ENCODE measurements at places on chromosomes 5 and 9.

DNA sequence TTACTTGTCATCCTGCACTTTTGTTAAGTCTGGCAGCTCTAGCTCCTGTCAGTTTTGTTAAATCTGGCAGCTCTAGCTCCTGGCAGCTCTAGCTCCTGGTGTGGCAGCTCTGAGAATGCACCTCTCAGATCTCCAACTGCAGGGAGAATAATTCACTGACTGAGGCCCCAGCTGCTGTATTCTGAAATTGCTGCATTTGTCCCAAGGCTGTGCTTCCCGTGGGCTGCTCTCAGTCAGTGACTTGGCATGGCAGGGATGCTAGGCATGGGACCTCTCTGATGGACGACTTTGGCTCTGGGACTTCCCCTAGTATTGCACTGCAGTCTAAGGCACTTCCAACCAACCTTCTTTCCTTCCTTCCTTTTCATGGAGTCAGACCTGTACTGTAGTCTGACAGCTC, 475.7 kb downstream of the CCDC171 start:
- no peak for DNase-seq

GRCh38 chr5:54772684-54773083, 212.7 kb downstream of the ESM1 start:
- no peak for DNase-seq

GRCh38 chr5:72018143-72018803, 89.0 kb upstream of the MAP1B start:
- peak; percentile 59 for DNase-seq

DNA sequence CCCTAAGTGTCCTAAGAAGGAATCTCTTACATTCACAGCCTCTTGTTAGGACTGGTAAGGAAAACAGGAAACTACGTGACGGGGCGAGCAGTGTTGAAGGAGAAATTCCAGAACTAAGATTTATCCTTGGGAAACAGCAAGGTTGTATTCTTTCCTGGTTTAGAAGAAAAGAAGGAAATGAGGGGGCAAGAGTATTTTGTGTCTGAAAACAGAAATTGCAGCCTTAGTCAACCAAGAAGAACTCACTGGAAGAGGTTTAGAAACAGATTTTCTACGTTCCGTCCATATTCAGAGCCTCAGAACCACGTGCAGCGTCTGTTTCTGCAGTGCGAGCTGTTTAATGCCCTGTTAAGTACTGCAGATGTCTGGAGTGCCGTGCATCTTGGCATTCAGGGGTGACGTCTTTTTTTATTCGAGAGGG, 75.2 kb downstream of the GOLPH3 start:
- DNase-seq = no peak

DNA sequence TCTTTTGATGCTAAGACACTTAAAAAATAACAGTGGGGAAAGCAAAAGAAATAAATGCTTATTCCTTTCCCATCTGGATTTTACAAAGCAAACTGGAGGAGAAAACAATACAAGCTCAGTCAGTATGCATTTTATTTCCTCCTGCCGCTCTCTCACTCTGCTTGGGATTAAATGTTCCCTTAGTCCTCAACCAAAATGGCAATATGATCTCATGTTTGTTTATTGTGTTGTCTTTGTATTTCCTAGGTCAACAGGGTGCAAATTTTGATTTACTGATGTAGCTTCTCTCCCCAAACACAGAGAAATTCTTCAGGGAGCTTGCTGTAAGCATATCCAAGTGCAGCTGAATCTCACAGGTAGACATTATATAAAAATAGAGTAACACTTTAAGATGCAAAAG, 92.1 kb upstream of the ERBIN start:
- DNase-seq = no peak

- no peak for DNase-seq
These were observed 59.2 kb downstream of the NSUN2 start for GRCh38 chr5:6573651-6574101.

GRCh38 chr5:55675119-55675518, 37.0 kb downstream of the SLC38A9 start:
- DNase-seq = no peak

DNA sequence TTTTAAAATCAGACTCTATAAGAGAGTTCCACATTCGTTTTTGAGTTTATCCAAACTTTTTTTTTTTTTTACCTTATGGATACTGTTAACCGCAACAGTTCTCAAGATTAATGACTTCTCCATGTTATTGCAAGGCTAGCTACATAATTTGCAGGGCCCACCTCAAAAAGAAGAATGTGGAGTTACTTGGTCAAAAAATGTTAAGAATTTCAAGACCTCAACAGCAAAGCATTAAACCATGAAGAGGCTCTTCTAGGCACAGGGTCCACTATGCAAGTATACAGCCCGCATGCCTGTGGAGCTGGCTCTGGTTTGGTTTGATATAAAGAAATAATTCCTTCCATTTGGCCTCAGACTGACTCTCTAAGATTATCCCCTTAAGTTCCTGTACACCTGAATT, 133.3 kb upstream of the TLX3 start:
- DNase-seq = no peak

DNA sequence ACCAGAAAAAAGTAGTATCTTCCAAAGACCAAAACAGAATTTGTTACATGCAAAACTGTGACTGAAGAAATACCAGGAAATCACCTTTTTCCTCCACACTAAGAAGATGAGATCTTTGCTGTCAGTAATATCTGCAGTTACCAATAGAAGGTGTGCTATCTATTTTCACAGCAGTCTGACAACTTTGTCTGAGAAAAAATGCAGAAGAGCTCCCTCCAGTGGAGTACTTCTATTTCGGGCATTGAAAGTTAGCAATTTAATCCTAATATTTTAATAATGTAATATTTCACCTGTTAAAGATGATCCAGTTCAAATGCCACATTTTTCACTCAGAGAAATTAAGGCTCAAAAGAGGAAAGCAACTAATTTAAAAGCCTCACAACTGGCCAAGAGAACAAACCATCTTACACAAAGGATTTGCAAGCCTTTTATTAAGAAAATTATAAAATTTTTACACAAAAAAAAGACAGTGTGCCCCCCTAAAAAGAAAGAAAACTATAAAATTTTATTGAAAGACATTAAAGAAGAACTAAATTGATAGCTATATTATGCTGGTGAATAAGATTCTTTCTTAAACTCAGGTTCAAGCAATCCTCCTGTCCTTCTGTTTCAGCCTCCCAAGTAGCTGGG, 50.6 kb downstream of the DEPDC1B start:
- DNase-seq = peak; percentile 40

- DNase-seq = no peak
These were observed 60.7 kb downstream of the APTX start for GRCh38 chr9:32940740-32941139.

- peak; percentile 93 for DNase-seq
These were observed 13.9 kb upstream of the RARS1 start for GRCh38 chr5:168472329-168472728.

- DNase-seq = no peak
These were observed 23.5 kb upstream of the ELAVL2 start for GRCh38 chr9:23849379-23850035.

DNA sequence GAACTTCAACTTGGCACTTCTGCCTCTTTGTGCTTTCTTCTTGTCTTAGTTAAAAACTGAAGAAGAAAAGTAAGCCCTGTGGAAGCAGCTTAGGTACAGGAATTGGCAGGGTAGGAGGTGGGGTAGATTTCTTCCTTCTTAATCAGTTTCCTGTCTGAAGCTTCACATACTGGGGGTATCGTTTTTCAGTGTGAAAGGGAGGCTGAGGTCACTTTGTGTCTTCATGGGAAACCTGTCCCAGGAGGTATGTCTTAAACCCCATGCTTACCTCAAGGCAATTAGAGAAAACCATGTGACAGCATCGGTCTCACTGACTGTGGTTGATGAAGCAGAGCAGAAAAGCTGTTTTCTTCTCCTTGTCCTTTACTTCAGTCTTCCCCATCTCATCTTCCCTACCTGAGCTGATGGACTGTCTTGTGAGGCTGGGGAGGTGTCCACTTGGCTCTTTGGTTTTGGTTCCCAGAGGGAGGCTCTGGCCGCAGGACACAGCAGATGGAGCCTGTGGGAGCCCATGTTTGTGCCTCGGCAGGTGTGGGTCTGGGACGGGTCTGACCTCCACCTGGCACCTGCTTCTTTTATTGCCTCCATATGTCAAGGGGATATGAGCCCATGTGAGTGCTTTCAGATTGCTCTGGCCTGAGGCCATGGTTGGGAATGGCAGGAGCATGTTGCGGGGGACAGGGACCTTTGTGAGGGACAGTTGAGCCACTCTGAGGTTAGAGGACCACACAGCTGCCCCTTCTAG, 47.0 kb downstream of the SH3GL2 start:
- DNase-seq = no peak

- DNase-seq = no peak
These were observed 3.9 kb upstream of the PLPP1 start for GRCh38 chr5:55538661-55539060.

GRCh38 chr5:171908638-171909037, 97.8 kb downstream of the FBXW11 start:
- no peak for DNase-seq

GRCh38 chr5:114581136-114581535, 219.3 kb downstream of the KCNN2 start:
- no peak for DNase-seq

- DNase-seq = no peak
These were observed 19.3 kb upstream of the MAPK9 start for GRCh38 chr5:180311216-180311615.

DNA sequence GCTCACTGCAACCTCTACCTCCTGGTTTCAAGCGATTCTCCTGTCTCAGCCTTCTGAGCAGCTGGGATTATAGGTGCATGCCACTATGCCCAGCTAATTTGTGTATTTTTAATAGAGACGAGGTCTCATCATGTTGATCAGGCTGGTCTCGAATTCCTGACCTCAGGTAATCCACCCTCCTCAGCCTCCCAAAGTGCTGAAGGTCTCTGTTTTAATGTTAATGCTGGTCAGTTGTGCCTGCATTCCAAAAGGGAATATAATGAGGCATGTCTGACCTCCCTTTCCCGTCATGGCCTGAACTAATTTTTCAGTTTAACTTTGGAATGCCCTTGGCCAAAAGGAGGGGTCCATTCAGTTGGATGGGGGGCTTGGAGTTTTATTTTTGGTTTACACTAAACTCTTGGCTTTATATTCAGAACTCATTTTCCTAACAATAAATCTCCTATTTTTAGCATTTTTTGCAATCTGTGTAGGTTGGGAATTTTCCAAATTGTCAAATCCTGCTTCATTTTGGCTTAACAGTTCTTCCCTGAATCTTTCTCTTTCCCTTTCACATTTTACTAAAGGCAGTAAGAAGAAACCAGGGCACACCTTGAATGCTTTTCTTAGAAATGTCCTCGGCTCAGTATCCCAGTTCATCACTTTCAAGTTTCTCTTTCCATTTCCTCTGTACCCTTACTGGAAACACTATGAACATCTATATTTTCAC, 1175.5 kb downstream of the MAT2B start:
- DNase-seq = no peak

- DNase-seq = peak; percentile 98
These were observed 138.8 kb upstream of the COL5A1 start for GRCh38 chr9:134502809-134503211.

DNA sequence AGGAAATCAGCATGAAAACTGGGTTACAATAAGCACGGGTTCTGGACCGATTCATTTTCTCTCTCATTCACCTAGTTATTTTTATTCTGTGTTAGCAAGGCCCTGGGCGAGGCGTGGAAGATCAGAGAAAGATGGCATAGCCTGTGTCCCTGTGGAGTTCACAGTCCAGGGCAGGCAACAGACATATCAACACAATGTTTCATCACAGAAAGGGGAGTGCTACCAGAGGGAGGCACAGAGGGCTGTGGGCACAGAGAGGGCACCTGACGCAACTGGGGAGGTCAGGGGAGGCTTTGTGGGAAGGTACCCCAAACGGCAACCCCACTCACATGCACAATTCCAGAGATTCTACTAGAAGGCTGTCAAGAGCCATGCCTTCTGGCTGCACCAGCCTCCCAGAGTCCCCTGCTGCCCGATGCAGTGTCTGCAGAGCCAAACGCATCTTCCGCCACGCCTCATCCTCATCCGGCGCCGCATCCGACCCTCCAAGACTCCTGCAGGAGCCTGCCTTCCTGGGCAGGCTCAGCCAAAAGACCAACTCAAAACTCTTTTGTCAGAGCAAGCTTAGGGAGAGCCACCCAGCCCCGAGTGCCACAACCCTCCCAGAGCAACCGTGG, 1.4 kb downstream of the FAM193B start:
- DNase-seq = no peak

Data from HTR-8/SVneo (cell line).